Heart right ventricle (tissue), 16 donors: ENCODE measurements at places on chromosomes 6 and 20.

- DNase-seq: peak; percentile 40
Measured at GRCh38 chr20:10603971-10604864, 69.6 kb downstream of the JAG1 start.

GRCh38 chr6:132587424-132587823 lies 2.1 kb downstream of the TAAR5 start:
- no peak for DNase-seq

DNA sequence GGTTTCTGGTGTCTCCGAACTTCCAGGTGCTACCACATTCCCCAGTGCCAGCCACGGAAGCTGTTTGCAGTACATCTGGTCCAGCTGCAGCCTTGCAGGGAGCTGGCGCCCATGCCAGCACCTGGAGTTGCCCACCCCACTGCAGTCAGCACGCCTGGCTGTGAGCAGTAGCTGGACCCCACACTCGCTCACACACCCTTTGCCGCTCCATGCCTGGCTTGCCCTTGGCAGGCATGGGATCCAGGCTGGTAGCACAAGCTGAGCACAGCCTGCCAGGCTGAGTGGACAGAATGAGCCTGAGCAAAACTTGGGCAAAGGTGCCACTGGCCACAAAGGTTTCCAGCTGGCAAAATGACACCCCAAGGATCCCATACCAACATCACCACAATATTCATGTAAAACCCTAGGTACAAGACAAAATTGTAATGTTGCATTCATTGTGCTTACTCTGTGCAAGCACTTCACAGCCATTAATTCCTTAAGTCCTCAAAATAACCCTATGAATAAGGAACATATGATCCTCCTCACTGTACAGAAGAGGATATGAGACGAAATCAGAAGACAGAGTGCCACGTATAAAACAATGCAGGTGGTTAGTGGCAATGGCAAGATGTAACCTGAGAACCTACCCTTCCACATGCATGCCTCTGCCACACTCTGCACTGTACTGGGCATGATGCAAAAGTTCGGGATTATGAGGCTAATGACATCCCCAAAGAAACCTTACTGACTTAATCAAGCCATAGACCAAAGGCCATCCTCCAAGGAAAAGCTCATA lies 18.3 kb downstream of the KIF16B start:
- DNase-seq: no peak

GRCh38 chr6:136382676-136383252 lies 93.1 kb upstream of the BCLAF1 start:
- no peak for DNase-seq

- DNase-seq: no peak
Measured at GRCh38 chr6:29941016-29941415, 1.3 kb upstream of the HLA-A start.

DNA sequence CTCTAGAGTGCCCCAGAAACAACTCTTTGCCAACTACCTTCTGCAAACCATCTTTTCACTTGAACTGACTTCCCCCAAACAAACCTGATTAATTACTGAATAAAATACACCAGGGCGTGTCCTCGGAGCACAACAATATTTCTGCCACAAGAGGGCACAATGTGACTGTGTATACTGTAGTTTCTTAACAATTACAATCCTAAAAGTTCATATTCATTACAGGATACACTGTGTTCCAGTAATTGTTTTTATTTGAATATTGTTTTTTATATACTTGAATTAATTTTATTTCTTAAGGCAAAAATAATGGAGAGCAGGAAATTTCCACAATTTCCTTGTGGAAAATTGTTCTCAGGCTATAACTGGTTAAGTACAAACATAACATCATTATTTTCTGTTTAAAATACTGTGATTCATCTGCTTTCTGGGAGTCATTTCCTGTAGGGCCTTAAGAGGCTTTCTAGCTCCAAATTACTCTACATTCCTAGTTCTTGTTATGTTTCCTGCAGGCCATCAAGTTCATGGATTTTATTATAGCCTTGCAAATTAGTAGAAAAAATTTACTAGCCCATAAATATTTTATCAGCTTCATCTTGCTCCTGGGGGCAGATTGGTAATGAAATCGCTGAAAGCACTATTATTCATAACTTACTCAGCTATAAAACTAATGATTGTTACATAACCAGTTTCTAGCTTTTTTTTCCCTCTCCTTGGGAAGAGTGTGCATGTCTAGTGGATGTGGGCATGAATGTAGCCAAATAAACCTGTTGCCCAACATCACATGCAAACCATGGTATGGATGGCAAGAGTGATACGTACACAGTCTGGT lies 51.9 kb upstream of the SLC22A16 start:
- DNase-seq: peak; percentile 51

GRCh38 chr6:51926125-51926524 lies 161.3 kb downstream of the PKHD1 start:
- no peak for DNase-seq

DNA sequence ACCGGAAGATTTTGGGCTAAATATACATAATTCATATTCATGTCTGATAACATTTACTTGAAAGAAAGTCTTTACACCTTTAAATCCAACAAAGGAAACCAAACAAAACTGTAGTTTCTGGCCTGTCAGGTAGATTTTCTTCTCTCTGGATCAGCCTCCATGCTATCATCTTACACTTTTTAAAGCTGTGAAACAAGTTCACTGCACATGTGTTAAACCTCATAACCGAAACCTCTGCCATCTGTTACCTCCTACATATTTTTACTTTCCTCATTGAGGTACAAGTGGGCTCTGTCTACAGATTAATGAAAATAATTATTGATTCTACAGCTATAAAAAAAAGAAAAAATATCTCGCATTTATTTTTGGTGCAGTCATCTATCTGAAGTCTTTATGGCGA lies 149.9 kb downstream of the RALGAPA2 start:
- DNase-seq: no peak

DNA sequence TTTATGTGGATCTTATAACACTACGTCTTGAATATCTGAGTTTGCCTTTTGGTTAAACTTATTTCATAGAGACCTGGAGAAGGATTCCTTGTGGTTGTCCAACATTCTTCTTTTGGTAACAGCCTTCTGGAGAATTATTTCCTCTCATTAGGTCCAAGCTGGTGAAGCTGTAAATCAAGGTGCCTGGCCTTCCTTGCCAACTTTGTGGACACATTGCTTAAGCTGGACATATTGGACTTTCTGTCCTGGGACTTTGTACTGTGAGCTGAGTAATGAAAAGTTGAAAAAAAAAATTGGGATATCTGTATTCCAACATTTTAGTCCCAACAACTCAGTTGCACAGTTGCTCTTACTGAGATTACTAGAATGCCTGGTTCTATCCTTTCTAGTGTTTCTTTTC lies 186.2 kb downstream of the HAO1 start:
- no peak for DNase-seq

GRCh38 chr6:133977983-133978895 lies 25.2 kb downstream of the TBPL1 start:
- DNase-seq: no peak

- DNase-seq: no peak
Measured at GRCh38 chr6:44776344-44776743, 388.8 kb downstream of the CDC5L start.
